Cardiac fibroblast (primary cell): ENCODE measurements at places on chromosomes 13 and 19.

DNA sequence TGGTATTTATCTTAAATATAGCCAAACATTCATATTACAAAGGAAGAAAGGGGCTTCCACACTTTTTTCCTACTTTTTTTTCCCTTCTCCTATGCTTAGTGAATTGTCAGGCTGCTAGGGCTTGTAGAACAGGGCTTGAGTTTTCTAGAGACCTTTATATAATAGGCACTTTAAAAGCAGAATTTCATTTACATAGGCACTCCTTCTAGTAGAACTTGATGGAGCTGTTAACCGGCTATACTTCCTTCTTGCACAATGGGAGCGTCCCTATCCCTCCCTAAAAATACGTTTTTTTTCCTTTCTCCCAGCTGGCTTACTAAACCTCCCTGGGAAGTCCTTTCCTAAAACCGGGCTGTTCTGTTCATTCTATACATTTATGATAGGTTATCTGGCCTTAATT is 1.1 kb downstream of the TRIM13 start:
- no peak for DNase-seq

DNA sequence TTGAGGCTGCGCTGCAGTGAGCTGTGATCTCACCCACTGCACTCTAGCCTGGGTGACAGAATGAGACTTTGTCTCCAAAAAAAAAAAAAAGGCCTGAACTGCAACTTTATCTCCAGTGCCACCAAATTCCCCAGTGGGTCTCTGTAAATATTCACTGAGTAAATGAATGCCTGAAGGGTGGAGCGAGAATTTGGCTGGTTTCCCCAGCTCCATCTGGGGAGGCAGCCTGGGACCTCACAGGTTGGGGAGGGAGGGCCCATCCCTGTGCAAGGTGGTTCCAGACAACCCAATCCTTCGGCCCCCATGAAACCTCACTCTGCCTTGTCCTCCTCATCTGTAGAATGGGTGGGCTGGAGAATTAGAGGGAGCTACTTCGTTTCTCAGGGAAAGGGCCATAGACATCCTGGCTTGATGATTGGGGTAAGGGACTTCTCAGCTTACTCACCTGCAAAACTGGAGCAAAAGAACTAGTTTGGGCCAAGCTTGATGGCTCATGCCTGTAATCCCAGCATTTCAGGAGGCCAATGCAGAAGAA is 4.2 kb upstream of the PKN1 start:
- no peak for DNase-seq

- no peak for DNase-seq
These were observed 21.8 kb downstream of the PRR22 start for GRCh38 chr19:5762608-5763217.

DNA sequence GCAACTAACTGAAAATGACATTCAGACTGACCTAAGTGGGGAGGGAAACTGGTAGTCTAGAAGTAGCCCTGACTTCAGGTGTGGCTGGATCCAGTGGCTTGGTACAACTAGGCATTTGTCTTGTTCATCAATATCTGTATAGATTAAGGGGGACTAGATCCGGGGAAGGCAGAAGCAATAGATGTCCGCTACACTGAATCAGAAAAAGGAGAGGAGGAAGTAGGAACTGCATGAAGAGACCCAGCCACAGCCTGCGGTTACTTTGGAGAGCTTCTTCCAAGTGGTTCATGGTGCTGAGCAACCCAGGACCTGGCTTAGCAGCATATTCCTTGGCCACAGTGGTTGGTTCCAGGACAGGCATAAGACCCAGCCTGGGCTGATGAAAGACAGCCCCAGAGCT is 9.9 kb upstream of the PRODH2 start:
- DNase-seq = no peak

GRCh38 chr13:56351041-56351440 is 789.7 kb upstream of the PRR20A start:
- no peak for DNase-seq

GRCh38 chr13:33147832-33148231 is 131.6 kb downstream of the KL start:
- DNase-seq = no peak

DNA sequence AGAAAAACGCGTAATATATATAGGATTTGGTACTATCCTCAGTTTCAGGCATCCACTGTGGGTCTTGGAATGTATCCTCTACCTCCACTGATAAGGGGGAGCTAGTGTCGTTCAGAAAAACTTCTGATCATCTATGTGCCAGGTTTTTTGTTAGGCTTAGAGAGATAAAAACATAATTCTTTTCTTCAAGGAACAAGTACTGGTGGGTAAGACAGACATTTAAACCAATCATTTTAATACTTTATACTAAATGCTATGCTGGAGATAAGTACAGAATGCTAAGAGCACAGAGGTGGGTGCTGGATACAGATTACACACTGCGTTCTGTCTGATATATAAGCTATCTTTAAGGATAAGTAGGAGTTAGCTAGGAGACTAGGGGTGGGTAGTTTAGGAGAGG is 166.1 kb downstream of the PDS5B start:
- DNase-seq = no peak

GRCh38 chr13:66212511-66212910 is 1017.6 kb downstream of the PCDH9 start:
- no peak for DNase-seq

- no peak for DNase-seq
These were observed 34.4 kb upstream of the IGFL1 start for GRCh38 chr19:46195104-46195503.

GRCh38 chr19:39996218-39996810 is 546 bp upstream of the ZNF546 start:
- DNase-seq = peak; percentile 55

DNA sequence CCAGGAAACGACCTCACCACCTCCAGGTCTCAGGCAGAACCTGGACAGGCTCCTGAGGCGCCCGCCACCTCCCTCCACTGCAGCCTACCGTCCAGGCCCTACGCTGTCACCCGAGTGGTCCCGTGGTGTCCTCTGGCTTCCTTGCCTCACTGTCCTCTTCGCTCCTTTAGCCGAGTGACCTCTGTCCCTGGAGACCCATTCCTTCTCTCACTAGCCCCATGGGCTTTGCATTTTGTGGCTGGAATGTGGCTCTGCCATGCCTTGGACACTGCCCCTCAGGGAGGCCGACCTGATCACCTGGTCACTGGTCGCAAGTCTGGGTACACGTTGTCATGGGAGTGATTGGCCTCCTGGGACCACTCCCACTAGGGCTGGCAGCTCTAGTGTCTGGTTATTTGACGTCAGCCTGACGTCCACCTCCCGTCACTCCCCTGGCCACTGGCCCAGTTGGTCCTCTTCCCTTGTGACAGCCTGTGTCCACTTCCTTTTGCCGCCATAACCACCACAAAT is 17.9 kb downstream of the SLC25A42 start:
- peak; percentile 57 for DNase-seq

- DNase-seq = no peak
These were observed 23.4 kb upstream of the TCF3 start for GRCh38 chr19:1675633-1676350.

GRCh38 chr13:21304256-21304655 is 127.8 kb downstream of the MRPL57 start:
- no peak for DNase-seq

DNA sequence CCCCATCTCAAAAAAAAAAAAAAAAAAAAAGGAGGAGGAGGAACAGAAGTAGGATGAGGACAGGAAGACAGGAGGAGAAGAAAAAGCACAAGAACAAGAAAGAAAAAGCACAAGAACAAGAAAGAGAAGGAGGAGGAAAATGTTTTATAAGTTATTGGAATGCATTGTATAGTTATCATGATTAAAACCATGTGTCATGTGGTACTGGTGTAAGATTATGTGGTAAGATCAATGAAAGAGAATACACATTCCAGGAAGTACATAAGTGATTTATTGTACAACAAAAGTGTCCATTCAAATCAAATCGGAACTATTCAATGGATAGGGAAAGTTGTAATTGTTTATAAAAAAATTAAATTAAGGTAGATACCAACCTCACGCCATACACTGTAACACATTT is 167.7 kb downstream of the MZT1 start:
- no peak for DNase-seq

DNA sequence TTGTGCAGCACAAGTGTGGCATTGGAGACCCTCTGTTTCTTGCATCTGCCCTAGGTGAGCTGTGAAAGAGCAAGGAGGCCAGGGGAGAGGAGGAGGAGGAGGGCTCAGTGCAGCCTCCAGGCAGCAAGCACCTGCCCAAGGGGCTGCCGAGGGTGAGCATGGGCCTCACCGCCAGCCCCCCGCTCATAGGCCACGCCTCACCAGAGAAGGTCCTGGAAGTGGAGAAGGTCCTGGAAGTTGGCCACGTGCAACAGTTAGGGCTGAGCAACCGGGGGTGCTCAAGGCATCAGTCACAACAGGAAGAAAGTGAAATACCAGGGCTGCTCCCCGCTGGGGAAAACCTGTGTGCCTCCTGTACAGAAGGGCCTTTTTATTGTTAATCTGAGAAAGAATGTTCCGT is 168.9 kb downstream of the TEX29 start:
- no peak for DNase-seq

GRCh38 chr19:3067563-3067962 is 5.3 kb upstream of the TLE5 start:
- DNase-seq = no peak

DNA sequence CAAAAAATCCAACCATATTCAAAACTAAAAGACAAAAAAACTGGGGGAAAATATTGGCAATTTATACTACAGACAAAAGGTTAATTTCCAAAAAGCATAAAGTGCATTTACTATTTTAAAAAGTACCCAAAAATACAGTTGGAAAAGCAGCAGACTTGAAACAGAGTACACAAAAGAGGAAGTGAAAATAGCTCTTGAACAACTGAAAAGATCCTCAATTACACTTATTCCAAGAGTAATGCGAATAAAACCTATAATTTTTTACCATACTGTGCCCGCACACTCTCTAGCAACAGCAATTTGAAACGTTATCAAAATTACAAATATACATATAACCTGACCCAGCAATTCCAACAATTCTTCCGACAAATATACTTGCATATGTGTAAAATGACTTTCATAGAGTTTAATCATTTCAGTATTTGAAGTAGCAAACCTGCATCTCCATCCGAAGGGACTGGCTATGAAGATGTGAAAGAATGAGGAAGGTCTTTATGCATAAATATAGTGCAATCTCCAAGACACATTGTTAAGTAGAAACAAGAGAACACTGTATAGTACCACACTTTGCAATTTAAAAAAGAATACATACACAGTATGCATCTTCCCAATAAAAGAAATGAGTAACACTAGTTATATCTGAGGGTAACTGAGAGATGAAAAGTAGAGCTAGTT is 25.4 kb downstream of the ALG5 start:
- no peak for DNase-seq

GRCh38 chr13:66994517-66995202 is 235.5 kb downstream of the PCDH9 start:
- no peak for DNase-seq
